ENCODE measurements at places on chromosomes 7 and 10.

GRCh38 chr7:11833431-11833830 is 1.4 kb upstream of the THSD7A start:
- DNase-seq = no peak

DNA sequence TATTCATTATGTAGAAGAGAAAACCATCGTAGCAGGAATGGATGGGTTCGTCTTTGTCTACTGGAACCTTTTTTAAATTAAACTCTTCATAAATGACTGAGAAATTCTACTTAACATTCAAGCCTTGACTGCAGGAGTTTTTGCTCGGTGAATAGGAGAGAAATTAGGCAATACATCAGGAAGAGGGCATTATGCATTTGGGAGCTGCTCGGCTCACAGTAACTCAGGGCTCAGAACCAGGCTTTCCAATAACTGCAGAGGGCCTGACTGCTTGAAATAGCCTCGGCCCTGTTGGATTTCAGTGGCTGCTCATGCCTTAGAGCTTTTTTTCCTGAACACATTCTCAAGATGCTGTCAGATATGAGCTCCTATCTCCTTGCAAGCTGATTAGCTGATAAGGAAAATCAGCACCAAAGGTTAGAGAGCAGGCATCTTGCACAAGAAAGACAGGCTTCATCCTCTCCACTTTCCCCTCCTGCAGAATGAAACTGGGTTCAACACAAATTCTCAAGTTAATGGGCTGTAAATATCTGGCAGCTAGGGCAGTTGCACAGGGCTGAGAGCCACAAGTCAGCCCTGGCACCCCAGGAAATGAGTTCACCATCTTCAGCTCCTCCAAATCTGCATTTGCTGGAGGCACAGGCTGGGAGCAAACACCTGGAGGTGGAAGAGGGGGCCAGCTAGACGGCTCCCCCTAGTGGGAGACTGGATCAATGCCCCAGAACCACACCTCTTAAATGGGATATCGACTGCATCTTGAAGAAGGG is 24.3 kb downstream of the TECTB start:
- peak; percentile 12 for DNase-seq

DNA sequence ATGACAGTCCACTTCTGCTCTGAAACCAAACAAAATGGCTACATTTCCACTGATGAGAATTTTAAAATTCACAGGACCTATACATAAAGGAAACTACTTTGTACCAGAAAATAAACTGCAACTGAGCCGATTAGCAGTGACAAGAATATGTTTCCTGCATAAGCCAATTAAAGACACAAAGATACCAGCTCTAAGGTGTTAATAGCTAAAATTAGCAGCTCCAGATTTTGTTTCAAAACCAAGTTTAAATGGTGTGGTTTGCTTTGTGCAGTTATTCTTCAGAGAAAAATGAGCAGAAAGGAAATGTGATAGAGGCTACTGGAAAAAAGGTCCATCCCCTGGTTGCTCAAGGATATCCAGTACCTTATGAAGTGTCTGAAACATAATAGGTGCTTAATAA is 123.2 kb downstream of the ANK3 start:
- DNase-seq = no peak

DNA sequence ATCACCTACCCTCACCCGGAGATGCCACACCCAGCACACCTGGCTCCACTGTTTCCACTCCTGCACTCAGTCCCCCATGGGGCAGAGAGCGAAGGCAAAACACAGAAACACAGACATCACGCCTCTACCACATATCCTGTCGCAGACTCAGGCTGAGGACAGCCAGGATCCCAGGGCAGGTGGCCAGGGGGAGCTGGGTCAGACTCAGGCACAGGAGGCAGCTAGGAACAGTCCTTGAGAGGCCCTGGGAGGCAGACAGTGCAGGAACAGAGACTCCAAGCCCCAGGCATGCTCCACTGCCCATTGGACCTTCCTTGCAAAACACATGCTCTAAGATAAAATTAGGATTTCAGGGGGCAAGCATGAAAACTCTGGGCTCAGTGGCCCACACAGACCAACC is 154.4 kb upstream of the C7orf33 start:
- DNase-seq = no peak

- DNase-seq = no peak
Observed at GRCh38 chr7:41967156-41967555, 264.3 kb upstream of the INHBA start.

Measured in stimulated activated CD4-positive, alpha-beta T cell treated with anti-CD3 and anti-CD28 coated beads, Interleukin-12 subunit alpha, Interleukin-12 subunit beta, amount 100 ng/mL, for 24 hours (primary cell).